Right atrium auricular region (tissue), 2 donors: ENCODE measurements at places on chromosomes 11 and 22. TPM values are rescaled to one million over a fixed set of nuclear protein-coding genes. Genes with fewer than 3 reads are reported as not detected.
A peak's percentile ranks its signal among the peaks of the same experiment; 100 is the strongest.

- no peaks in the 10 kb centered on the region for H3K27me3 ChIP-seq
- no peaks in the 10 kb centered on the region for H3K4me1 ChIP-seq
- no peak overlapping the region for H3K27ac ChIP-seq
- H3K4me3 ChIP-seq: no peak overlapping the region
- H3K36me3 ChIP-seq: no peaks in the 10 kb centered on the region
These were observed 73.5 kb downstream of the BRD1 start for GRCh38 chr22:49753961-49754695.

GRCh38 chr11:21541187-21541751, 651.6 kb upstream of the ANO5 start:
- no peak for DNase-seq
- H3K27me3 ChIP-seq: no peaks in the 10 kb centered on the region

C1QTNF6 gene
- total RNA-seq: 2.2 TPM

- no peak overlapping the region for H3K27ac ChIP-seq
- H3K27me3 ChIP-seq: no peaks in the 10 kb centered on the region
- no peak overlapping the region for H3K4me3 ChIP-seq
- no peak for DNase-seq
These were observed 4.4 kb downstream of the GAS2 start for GRCh38 chr11:22670830-22671229.

- DNase-seq: no peak
- no peaks in the 10 kb centered on the region for H3K27me3 ChIP-seq
- peaks cover 6% of the 10 kb centered on the region for H3K36me3 ChIP-seq
- no peak overlapping the region for H3K4me3 ChIP-seq
- no peaks in the 10 kb centered on the region for H3K4me1 ChIP-seq
These were observed 82.7 kb downstream of the FBLN1 start for GRCh38 chr22:45585437-45585755.

ARHGAP20 gene
- total RNA-seq: 0.30 TPM

- no peak for DNase-seq
- H3K36me3 ChIP-seq: no peaks in the 10 kb centered on the region
- peak overlapping the region; percentile 35 for H3K27ac ChIP-seq
- no peaks in the 10 kb centered on the region for H3K27me3 ChIP-seq
- no peak overlapping the region for H3K4me3 ChIP-seq
- no peaks in the 10 kb centered on the region for H3K4me1 ChIP-seq
These were observed 31.6 kb downstream of the MARK2 start for GRCh38 chr11:63870351-63871140.

MCHR1 gene
- total RNA-seq: 2.0 TPM

ALG8 gene
- total RNA-seq: 22.5 TPM

GRCh38 chr11:111845276-111846028, 25.9 kb downstream of the ALG9 start:
- DNase-seq: no peak
- H3K27ac ChIP-seq: no peak overlapping the region
- H3K36me3 ChIP-seq: peaks cover 33% of the 10 kb centered on the region

DNA sequence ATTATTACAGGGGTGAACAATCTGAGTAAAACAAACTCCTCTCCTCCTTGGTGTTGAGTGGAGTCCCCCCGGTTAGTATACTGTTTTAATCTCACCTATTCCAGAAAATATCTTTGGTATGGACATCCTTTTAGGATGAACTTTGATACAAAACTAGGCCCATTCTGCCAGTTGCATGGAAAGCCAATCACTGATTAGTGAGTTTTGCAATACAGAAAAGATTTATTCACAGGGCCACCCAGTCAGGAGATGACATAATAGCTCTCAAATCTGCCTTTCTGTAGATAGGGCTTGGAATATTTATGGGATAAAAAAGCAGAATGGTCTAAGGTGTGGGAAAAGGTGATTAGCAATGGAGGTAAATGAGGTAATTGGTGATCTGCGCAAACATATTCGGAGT, 30.3 kb upstream of the SLC22A25 start:
- H3K4me3 ChIP-seq: no peak overlapping the region
- H3K27ac ChIP-seq: no peak overlapping the region
- DNase-seq: no peak
- H3K36me3 ChIP-seq: no peaks in the 10 kb centered on the region
- H3K4me1 ChIP-seq: no peaks in the 10 kb centered on the region

KCNK7 gene
- 0.39 TPM for total RNA-seq

DNA sequence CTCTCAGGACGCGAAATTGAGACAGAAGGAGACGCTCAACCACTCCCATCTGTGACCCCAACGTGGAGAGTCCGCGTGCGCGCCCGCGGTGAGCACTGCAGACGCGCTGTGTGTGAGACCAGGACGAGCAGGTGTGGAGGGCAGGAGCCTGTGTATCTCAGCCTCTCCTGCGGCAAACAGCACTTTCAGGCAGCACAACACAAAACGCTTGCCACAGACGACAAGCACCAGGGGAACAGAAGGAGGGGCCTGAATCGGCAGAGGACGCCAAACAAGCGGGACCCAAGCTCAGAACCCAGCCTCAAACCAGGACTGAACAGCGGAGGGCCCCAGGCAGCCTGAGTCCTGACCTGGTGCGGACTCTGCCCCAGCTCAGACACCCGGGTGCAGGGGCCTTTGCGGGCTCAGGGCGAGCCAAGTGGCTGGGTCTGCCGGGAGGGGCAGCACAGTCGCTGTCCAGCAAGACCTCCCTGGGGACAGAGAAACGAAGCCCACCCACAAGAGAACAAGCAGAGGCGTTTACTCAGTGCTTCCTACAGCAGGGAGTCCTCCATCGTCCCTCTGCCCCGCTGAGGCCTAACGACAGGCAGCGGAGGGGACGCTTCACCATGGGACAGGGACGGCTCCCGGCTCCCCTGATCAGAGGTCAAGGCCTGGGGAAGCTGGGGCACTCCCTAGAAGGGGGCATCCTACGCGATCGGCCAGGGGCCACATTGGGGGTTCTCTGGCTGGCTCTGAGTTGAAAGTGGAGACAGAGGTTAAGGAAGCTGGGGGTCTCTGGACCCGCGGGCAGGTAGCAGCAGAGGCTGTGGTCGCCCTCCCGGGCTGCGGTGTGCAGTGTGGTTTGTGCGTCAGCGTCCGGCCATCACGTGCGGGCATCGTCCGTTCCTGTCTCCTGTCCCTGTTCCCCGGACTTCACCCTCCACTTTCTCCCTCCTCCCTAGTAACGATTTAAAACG, 560.8 kb downstream of the BRD1 start:
- H3K36me3 ChIP-seq: no peaks in the 10 kb centered on the region
- no peaks in the 10 kb centered on the region for H3K4me1 ChIP-seq
- no peak for DNase-seq

HIC2 gene
- total RNA-seq: 1.8 TPM
